ENCODE measurements at places on chromosomes 13 and 19. TPM values are rescaled to one million over a fixed set of nuclear protein-coding genes. Genes with fewer than 3 reads are reported as not detected.

Gene MCEMP1
- not detected for total RNA-seq

- no peaks in the 10 kb centered on the region for H3K27me3 ChIP-seq
- DNase-seq: no peak
- H3K36me3 ChIP-seq: no peaks in the 10 kb centered on the region
- H3K27ac ChIP-seq: no peak overlapping the region
- no peaks in the 10 kb centered on the region for H3K4me1 ChIP-seq
Observed at GRCh38 chr13:58767566-58767965, 1136.0 kb downstream of the PCDH17 start.

DNA sequence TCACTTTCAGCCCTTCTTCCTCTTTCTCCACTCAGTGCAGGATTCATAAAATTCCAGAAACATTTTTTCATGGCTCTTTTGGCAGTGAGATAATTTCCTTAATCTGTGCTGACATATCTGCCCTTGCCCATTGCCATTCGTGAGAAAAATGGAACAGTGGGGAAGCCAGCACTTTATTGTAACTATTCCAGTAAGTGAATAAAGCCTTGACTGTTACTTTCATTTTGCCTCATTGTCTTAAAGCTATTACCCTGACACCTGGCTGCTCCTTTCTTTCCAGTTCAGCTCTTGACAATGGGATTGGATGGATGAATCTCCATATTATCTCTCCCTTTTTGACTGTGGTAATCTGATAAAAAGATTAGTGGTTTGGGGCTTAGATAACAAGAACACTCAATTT, 1068.1 kb upstream of the PCDH20 start:
- no peaks in the 10 kb centered on the region for H3K36me3 ChIP-seq
- no peaks in the 10 kb centered on the region for H3K4me1 ChIP-seq
- H3K4me3 ChIP-seq: no peak overlapping the region
- no peaks in the 10 kb centered on the region for H3K27me3 ChIP-seq

GRCh38 chr19:42078538-42079275, 2.7 kb downstream of the ZNF574 start:
- no peaks in the 10 kb centered on the region for H3K27me3 ChIP-seq
- no peak overlapping the region for H3K4me3 ChIP-seq
- no peak overlapping the region for H3K27ac ChIP-seq
- H3K36me3 ChIP-seq: no peaks in the 10 kb centered on the region

Gene CYP2S1
- 8.5 TPM for total RNA-seq

GRCh38 chr13:65461590-65461989, 1768.5 kb downstream of the PCDH9 start:
- H3K4me1 ChIP-seq: no peaks in the 10 kb centered on the region
- no peaks in the 10 kb centered on the region for H3K36me3 ChIP-seq

DNA sequence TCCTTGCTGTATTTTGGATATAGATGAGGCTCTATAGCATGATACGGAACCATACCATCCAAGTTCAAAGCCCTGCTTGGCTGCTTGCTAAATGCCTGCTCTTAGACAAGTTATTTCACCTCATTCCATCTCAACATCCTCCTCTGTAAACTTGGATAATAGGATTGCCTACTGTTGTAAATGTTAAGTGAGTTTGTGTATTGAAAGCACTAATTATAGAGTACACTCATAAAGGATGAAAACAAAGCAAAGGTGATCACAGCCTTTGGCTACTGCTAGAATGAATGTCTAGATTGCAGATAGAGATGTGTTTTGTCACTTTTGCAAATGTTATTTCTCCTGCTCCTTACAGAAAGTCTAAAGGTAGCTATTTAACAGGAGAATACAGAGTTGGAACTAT, 34.3 kb upstream of the STARD13 start:
- no peak overlapping the region for H3K27ac ChIP-seq
- no peak overlapping the region for H3K4me3 ChIP-seq
- H3K4me1 ChIP-seq: no peaks in the 10 kb centered on the region
- H3K27me3 ChIP-seq: no peaks in the 10 kb centered on the region

DNA sequence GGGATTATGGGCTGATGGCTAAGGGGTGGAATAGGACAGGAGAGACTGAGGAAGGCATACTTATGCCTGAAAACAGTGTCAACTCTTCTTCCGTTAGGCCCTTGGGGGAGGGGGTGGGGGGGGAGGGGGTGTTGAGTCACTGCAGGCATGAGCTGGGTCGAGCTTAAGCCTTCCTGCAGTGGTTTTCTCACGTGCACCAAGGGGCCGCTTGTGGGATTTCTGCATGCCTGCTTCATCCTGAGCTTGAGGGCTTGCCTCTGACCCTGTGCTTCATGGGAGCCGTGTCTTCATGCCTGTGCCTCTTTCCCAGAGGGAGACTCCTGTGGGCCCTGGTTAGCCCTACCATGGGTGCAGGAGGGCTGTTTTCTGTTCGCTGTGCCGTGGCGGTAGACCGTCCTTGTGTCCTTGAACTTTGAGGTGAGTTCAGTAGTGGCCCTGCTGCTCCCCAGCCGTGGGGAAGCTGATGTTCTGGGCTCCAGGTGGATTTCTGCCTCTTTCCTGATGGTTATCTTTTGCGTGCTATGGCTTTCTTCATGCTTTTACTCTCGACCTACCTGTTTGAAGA, 186.1 kb downstream of the PCCA start:
- no peak overlapping the region for H3K4me3 ChIP-seq
- H3K27ac ChIP-seq: no peak overlapping the region
- H3K27me3 ChIP-seq: no peaks in the 10 kb centered on the region
- no peak for DNase-seq
- no peaks in the 10 kb centered on the region for H3K4me1 ChIP-seq

Gene ERFL
- not detected for total RNA-seq

- H3K4me1 ChIP-seq: no peaks in the 10 kb centered on the region
- H3K4me3 ChIP-seq: no peak overlapping the region
- H3K27me3 ChIP-seq: no peaks in the 10 kb centered on the region
- H3K27ac ChIP-seq: no peak overlapping the region
Observed at GRCh38 chr13:37090912-37091311, 14.6 kb downstream of the CSNK1A1L start.

Gene SIX5
- 17.0 TPM for total RNA-seq

- no peaks in the 10 kb centered on the region for H3K36me3 ChIP-seq
- H3K4me1 ChIP-seq: peaks cover 5% of the 10 kb centered on the region
- H3K4me3 ChIP-seq: no peak overlapping the region
- H3K27me3 ChIP-seq: no peaks in the 10 kb centered on the region
- DNase-seq: peak; percentile 65
Observed at GRCh38 chr19:862581-863314, 3.3 kb downstream of the CFD start.

Gene KBTBD7
- total RNA-seq: 12.9 TPM

DNA sequence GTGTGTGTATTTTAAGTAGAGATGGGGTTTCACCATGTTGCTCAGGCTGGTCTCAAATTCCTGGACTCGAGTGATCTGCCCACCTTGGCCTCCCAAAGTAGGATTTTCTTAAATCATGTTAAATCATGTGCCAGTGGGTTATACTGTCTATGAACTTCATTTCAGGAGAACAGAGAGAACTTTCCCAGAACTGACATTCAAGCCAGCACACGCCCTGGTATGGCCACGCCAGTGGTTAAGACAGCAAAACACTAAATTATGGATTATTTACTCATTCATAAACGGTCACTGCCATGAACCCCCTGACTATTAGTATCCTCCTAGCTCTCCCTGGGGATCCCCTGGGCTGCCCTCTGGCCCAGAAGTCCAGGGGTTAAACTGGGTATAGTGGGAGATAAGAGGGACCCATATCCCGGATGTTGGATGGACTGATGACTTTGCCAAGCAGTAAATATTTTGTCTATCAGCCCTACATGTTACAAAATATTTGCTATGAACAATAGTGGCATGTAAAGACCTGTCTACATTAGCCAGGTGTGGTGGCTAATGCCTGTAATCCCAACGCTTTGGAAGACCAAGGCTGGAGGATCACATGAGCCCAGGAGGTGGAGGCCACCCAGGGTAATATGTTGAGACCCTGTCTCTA, 16.1 kb upstream of the STRN4 start:
- H3K4me1 ChIP-seq: no peaks in the 10 kb centered on the region
- no peak overlapping the region for H3K4me3 ChIP-seq
- no peaks in the 10 kb centered on the region for H3K27me3 ChIP-seq
- H3K36me3 ChIP-seq: no peaks in the 10 kb centered on the region
- DNase-seq: no peak
- no peak overlapping the region for H3K27ac ChIP-seq

DNA sequence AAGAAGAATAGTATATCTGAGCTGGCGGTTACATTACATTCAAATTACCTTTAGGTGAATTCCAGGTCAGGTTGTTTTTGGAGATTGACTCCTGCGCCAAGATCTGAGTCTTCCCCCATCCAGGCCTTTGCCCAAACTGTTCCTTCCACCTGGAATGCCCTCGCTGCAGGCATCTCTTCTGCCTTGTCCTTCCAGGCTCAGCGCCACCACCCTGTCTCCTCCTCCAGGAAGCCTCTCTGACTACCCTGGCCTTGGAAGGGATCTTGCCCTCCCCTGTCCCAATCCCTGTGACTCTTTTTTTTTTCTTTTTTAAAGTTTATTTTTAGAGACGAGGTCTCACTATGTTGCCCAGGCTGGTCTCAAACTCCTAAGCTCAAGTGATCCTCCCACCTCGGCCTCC, 1.7 kb upstream of the HOMER3 start:
- H3K4me3 ChIP-seq: no peak overlapping the region
- H3K36me3 ChIP-seq: no peaks in the 10 kb centered on the region
- DNase-seq: no peak
- H3K4me1 ChIP-seq: peaks cover 7% of the 10 kb centered on the region
- H3K27ac ChIP-seq: no peak overlapping the region
- no peaks in the 10 kb centered on the region for H3K27me3 ChIP-seq

All from hepatocyte (in vitro differentiated cells).